ENCODE measurements at places on chromosomes 1 and 21.
A peak's percentile ranks its signal among the peaks of the same experiment; 100 is the strongest.

GRCh38 chr1:14479865-14480264, 118.6 kb upstream of the KAZN start:
- H3K36me3 ChIP-seq = no peaks in the 10 kb centered on the region

GRCh38 chr1:41360074-41360785, 1.0 kb upstream of the FOXO6 start:
- peak overlapping the region; percentile 75 for H3K4me3 ChIP-seq
- peaks cover 43% of the 10 kb centered on the region for H3K4me1 ChIP-seq
- H3K27ac ChIP-seq = peak overlapping the region; percentile 61
- no peak for DNase-seq

GRCh38 chr1:201015551-201016091, 7.9 kb downstream of the KIF21B start:
- H3K27ac ChIP-seq = no peak overlapping the region
- H3K4me3 ChIP-seq = no peak overlapping the region
- H3K27me3 ChIP-seq = peaks cover 43% of the 10 kb centered on the region
- peaks cover 29% of the 10 kb centered on the region for H3K4me1 ChIP-seq

GRCh38 chr1:240254006-240254405, 162.3 kb downstream of the FMN2 start:
- H3K4me1 ChIP-seq = no peaks in the 10 kb centered on the region
- H3K27me3 ChIP-seq = no peaks in the 10 kb centered on the region
- H3K4me3 ChIP-seq = no peak overlapping the region

GRCh38 chr1:160748181-160748877, 9.3 kb downstream of the SLAMF7 start:
- H3K4me1 ChIP-seq = no peaks in the 10 kb centered on the region
- no peaks in the 10 kb centered on the region for H3K36me3 ChIP-seq
- H3K4me3 ChIP-seq = no peak overlapping the region
- DNase-seq = no peak
- H3K27me3 ChIP-seq = no peaks in the 10 kb centered on the region

DNA sequence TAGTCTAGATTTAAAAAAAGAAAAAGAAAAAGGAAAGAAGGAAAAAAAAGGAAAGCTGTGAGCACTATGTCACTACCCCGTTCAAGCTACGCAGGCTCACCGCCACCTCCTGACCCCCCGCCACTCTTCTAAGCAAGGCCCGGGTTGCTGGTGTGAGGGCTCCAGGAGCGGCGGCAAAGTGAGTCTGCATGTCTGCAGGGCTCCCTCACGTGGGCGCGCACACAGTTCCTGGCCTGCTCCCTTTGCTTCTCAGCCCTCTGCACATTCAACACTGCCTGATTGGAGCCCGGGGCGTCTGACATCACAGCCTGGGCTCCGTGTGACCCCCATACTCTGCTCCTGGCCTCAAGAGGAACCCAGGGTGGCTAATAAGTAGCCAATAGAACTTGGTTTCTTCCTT, 81.4 kb upstream of the TLR5 start:
- H3K4me1 ChIP-seq = no peaks in the 10 kb centered on the region
- DNase-seq = no peak
- no peak overlapping the region for H3K4me3 ChIP-seq

DNA sequence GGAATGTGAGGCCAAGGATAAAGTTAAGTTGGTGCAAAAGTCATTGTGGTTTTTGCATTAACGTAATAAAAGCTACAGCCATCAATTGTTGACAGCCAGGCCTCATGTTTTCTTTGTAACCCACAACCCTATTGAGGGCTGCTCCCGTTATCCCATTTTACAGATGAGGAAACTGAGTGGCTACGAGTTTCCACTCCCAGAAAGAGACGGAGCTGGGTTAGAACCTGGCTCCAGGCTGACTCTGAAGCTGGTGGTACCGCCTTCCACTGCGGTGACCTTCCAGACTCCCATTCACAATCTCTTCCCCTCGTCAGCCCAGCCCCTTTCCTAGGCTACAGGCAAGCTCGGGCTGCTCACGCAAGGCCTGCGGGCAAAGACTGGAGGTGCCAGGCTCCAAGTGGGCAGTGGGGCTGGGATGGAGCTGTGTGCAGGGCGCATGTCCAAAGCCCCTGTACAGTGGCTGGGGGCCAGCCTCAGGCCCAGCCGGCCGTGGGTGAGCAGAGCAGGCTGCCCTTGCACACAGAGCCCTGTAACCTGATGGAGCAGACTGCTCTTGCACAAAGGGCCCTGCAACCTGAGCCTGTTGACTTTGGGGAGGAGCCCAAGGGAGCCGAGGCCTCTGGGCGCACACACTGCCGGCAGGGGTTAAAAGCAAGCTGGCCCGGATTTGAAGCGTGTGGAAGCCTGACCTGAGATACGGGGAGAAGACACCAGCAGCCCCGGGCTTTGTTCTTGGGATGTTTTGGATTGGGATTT, 97.4 kb upstream of the TMPRSS2 start:
- peaks cover 9% of the 10 kb centered on the region for H3K4me1 ChIP-seq
- H3K27me3 ChIP-seq = no peaks in the 10 kb centered on the region
- H3K36me3 ChIP-seq = no peaks in the 10 kb centered on the region
- no peak overlapping the region for H3K27ac ChIP-seq
- no peak for DNase-seq

DNA sequence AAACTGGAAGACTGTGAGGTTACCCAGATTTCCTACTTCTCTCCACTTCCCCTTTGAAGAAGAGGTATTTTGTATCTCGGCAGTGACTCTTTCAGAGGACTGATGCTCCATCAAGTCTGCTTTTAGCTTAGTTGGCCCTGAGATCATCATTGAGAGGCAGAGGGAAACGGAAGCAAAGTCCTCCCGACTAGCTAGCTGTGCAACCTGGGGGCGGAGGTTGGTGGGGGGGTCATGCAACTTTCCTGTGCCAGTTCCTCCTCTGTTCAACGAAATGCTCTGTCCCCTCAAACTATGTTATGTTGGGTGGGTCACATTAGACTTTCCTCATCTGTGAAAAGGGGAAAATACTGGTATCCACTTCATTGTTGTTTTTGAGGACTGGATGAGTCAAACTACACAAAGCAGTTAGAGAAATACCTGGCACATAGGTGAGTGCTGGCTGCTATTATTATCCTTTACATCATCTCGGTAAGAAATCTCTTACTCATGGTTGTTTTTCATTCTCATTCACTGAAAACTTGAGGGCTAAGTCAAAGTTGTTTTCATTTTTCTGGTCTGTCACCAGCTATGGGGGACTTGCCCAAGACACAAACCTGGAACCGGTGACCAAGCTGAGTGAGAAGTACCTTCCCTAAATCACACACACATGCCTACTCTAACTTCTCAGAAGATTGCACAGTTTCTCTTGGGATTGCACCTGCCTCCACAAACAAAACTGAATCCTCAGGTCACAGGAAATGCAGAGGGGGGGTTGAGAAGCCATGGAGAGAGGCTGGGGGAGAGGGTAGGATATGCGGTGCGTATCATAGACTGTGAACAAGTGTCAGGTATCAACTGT, 83.3 kb downstream of the ABCA4 start:
- H3K27me3 ChIP-seq = no peaks in the 10 kb centered on the region
- H3K4me3 ChIP-seq = no peak overlapping the region
- peaks cover 23% of the 10 kb centered on the region for H3K4me1 ChIP-seq
- H3K27ac ChIP-seq = peak overlapping the region; percentile 28
- no peaks in the 10 kb centered on the region for H3K36me3 ChIP-seq
- no peak for DNase-seq

DNA sequence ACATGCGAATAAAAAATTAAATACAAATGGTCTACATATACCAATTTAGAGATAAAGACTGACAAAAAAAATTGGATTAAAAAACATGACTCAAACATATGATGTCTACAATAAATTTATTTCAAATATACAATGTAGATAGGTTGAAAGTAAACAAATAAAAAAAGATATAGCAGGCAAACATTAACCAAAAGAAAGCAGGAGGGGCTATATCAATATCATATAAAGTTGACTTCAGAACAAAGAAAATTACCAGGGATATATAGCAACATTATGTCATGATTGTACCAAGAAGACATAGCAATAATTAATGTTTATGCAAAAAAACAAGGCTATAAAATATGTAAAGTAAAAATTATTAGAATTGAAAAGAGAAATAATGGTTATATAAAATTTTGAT, 49.9 kb upstream of the INSL5 start:
- no peak overlapping the region for H3K27ac ChIP-seq
- DNase-seq = no peak
- H3K27me3 ChIP-seq = no peaks in the 10 kb centered on the region

GRCh38 chr1:3275471-3276340, 178.8 kb upstream of the ARHGEF16 start:
- H3K27me3 ChIP-seq = no peaks in the 10 kb centered on the region
- H3K4me1 ChIP-seq = no peaks in the 10 kb centered on the region

GRCh38 chr21:43627527-43627926, 31.8 kb downstream of the HSF2BP start:
- H3K27ac ChIP-seq = no peak overlapping the region
- no peaks in the 10 kb centered on the region for H3K27me3 ChIP-seq
- no peaks in the 10 kb centered on the region for H3K4me1 ChIP-seq
